Suppressor macrophage treated with lipopolysaccharide for 1 hour (primary cell): ENCODE measurements at places on chromosomes 7 and 10.

GRCh38 chr10:4119107-4119506, 334.1 kb upstream of the KLF6 start:
- DNase-seq = no peak

DNA sequence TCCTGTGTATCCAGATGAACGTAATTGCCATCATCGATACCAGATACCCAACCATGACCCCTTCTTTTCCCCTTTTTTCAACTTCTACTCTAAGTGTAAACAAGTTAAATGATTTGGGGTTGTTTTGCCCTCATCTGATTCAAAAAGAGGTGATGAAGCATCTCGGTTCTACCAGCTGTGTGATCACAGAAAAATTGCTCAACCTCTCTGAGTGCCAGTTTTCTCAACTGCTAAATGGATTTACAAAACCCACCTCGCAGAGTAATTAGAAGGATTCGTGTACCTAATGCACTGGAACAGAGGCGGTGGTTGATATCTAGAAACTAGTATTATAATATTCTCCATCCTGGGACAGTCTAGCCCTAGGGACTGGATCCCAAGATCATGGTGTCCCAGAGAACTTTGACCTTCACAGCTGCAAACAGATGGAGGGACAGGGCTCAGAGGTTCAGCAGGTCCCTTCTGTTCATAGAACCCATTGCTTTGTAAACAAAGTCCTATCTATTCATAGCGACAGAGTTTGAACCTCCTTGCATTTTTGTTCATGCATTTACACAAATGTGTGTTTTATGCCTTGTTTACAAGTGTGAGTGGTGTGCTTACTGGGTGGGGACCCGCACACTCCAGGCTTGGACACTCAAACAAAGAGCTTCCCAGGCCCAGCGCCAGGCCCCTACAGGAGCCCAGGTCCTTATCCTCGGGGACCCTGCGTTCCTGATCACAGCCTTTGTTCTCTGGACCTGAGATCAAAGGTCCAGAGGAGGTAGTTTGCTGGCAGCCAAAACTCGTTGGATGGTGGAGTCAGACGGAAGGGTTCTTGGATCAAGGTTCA, 46.4 kb downstream of the CALML3 start:
- DNase-seq = no peak

- DNase-seq = no peak
Observed at GRCh38 chr7:28811008-28811407, 147.1 kb downstream of the TRIL start.

DNA sequence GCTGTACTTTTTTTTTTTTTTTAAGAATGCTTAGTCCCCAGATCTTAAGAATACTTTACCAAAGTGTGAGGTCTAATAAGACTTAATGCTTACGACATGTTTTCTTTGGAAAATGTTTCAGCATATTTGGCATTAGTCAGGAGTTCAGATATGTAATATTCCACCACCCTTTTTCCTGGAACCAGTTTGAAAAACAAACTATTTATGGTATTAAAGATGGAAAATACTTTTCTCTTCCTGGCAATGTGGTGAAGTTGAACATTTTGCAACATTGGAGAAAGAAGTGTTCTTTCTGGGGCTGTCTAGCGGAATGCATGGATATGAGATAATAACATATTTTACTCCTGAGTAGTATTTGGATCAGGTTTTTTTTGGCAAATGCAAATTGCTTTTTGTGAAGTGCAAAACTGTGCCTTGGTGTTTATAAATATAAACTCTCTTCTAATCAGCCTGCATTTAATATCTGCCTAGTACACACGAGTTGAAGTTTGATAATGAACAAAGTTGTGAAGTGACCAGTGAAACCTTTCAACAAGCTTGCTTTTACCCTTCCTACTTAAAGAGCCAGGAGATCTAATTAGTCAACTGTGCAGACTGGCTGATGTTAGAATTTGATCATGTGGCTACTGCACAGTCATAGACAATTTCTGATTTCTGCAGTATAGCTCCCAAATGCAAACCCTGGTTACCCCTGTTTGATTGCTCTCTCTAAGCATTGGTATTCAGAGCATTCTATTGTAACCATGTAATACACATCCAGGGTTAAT, 20.9 kb downstream of the MAP3K8 start:
- DNase-seq = peak; percentile 51

DNA sequence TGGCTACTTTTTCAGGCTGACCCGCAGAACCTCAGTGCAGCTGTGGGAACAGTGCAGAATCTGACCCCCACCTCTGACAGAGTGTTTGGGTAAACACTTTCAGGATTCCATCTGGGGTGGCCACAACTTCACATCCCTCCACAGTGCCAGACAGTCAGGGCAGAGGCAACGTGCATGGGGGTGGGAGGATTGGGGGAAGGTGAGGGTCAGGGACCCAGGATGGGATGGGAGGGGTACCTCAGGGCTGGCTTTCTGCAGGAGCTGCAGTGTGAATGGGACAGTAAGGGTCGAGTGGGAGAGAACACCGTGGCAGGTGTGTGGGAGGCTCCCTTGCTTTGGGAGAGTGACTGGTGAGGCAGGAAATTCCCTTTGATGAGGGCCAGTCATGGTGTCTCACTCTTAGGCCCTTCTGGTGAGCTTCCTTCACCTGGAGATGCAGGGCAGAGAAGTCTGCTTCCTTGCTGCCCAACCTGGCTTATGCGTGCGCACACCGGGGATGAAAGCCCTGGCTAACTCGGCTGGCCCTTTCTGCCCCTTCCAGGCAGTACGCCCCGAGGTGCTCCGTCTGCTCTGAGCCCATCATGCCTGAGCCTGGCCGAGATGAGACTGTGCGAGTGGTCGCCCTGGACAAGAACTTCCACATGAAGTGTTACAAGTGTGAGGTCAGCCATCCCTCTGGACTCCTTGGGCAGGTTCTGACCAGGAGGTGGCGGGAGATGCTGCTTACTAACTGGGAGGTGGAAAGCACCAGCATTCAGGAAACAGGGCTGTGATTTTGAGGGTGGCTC, 8.4 kb downstream of the ZYX start:
- DNase-seq = peak; percentile 35

DNA sequence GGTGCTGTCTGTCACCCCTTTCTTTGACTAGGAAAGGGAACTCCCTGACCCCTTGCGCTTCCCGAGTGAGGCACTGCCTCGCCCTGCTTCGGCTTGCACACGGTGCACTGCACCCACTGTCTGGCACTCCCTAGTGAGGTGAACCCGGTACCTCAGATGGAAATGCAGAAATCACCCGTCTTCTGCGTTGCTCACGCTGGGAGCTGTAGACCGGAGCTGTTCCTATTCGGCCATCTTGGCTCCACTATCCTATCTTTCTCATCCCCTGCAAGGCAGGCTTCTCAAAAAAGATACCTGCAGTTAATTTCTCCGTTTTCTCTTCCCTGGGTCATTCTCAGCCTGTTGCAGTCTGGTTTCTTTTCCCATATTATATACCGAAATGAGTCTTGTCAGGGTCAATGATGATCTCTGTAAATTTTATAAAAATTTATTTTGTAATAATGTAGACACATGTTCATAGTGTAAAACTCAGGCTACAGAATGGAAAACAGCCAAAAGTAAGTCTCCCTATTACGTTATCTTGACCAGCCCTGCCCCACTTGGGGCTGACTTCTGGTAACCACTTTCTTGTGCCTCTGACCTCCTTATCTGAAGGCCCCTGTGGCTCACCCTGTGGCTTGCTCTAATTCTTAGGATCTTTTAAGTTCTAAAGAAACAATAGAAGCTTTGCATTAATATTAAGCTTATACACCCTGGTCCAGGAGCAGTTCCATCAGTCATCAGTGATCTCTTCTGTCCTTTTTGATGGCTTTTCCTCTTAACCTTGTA, 20.7 kb downstream of the BLVRA start:
- no peak for DNase-seq

DNA sequence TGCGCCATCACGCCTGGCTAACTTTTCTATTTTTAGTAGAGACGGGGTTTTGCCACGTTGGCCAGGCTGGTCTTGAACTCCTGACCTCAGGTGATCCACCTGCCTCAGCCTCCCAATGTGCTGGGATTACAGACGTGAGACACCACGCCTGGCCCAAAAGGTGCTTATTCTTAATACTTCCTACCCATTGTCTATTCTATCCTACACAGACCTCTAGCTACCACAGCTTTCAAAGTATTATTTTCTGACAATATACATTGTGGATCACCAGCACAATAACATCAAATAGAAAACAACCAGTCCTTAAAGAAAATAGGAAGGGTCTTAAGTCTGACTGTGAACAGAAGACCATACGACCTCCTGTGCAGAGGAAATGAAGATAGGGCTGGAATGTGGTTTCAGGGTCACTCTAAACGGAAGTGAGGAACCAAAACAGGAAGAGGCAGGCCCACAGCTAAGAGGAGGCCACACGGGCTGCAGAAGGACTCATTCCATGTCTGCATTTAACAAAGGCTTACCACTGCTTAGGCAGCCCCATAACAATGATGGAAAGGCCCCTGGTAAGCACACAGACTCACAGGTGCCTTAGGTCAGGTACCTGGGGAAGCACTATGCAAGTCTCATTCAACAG, 115.2 kb downstream of the ZFAND4 start:
- DNase-seq = peak; percentile 61

GRCh38 chr10:122643931-122644534, 55.6 kb downstream of the C10orf120 start:
- DNase-seq = no peak

GRCh38 chr7:29243910-29244655, 49.5 kb downstream of the CHN2 start:
- DNase-seq = peak; percentile 62

GRCh38 chr7:74253835-74254128, 417 bp downstream of the RFC2 start:
- DNase-seq = peak; percentile 33
